ENCODE measurements at places on chromosomes 1 and 21.

GRCh38 chr1:61361931-61362330 is 279.6 kb downstream of the NFIA start:
- DNase-seq: no peak

- no peak for DNase-seq
Observed at GRCh38 chr21:31103571-31104265, 65.4 kb upstream of the KRTAP19-8 start.

- DNase-seq: no peak
Observed at GRCh38 chr1:184049836-184050468, 1.6 kb upstream of the TSEN15 start.

- no peak for DNase-seq
Observed at GRCh38 chr1:177998696-177999631, 29.1 kb upstream of the SEC16B start.

DNA sequence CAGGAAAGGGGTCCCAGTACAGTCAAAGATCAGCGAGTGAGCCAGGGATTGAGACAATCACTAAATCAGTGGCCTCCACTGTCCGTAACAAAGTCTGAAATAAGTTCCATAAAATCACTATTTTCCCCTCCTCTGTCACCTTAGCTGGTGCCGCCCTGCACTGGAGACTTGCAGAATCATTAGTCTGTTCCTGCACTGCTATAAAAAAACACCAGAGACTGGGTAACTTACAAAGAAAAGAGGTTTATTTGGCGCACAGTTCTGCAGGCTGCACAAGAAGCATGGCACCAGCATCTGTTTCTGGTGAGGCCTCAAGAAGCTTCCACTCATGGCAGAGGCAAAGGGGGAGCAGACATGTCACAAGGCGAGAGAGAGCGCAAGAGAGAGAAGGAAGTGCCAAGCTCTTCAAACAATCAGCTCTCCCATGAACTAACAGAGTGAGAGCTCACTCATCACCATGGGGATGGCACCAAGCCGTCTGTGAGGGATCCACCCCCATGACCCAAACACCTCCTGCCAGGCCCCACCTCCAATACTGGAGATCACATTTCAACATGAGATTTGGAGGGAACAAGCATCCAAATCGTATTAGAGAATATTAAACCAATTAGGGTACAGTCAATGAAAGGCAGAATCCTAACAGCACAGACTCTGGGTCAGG is 129.8 kb upstream of the TIAM1 start:
- no peak for DNase-seq

DNA sequence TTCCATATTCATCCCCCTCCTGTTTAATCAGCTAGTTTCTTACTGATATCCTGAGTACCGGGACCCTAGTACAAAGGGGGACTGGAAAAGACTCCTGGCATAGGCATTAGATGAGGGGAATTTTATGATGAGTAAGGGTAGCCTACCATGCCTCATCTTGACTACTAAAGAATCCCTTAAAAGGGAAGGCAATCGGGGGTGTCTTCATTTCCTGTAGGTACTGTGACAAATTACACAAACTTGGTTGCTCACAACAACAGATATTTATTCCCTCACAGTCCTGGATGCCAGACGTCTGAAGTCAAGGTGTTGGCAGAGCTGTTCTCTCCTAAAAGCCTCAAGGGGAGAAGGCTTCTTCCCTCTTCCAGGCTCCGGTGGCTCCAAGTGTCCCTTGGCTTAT is 28.9 kb upstream of the RUNX1 start:
- DNase-seq: no peak

DNA sequence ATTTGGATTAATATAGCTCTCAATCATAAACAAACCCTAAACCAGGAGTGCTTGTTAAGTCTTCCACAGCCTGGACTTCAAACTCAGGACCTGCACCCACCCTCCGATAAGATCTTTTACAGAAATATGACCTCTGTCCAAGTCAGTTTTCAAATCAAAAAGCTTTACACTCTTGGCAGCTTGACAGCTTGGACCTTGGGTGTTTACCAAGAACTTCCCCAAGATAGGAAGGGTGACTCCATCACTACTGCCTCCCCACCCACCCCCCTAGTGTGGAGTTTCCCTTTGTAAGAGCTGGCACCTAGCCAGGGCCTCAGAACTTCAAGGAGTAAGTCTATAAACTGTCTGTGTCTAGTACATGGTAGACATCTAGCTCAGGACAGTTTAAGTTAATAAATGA is 9.6 kb downstream of the BCAR3 start:
- no peak for DNase-seq

GRCh38 chr1:202329891-202330290 is 11.8 kb downstream of the UBE2T start:
- no peak for DNase-seq

GRCh38 chr1:209692745-209693504 is 11.7 kb upstream of the HSD11B1 start:
- DNase-seq: peak; percentile 94

GRCh38 chr1:75305061-75305460 is 170.9 kb downstream of the LHX8 start:
- no peak for DNase-seq

GRCh38 chr1:192609110-192610079 is 26.6 kb upstream of the RGS13 start:
- peak; percentile 33 for DNase-seq

DNA sequence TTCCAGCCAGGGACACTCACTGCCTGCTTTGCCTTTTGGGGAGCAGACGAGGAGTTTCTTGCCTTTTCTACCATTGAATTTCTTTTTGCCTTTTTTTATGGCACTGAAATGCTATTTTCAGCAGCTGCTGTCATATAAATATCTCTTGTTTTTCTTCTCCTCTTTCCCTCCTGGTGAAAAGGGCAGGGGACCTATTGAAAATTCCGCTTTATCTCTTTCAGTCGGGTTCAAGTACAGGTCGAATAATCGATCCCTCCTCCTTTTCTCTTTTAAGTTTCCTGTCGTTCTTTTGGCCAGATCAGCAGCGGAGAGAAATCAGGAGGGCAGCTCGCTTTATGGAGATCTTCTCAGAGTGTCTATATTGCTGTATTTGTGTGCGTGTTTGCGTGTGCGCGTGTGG is 67.4 kb upstream of the CASZ1 start:
- DNase-seq: no peak

- DNase-seq: no peak
Observed at GRCh38 chr1:244304156-244304555, 147.6 kb downstream of the ADSS2 start.

GRCh38 chr1:23062271-23062670 is 43.0 kb downstream of the KDM1A start:
- DNase-seq: no peak

DNA sequence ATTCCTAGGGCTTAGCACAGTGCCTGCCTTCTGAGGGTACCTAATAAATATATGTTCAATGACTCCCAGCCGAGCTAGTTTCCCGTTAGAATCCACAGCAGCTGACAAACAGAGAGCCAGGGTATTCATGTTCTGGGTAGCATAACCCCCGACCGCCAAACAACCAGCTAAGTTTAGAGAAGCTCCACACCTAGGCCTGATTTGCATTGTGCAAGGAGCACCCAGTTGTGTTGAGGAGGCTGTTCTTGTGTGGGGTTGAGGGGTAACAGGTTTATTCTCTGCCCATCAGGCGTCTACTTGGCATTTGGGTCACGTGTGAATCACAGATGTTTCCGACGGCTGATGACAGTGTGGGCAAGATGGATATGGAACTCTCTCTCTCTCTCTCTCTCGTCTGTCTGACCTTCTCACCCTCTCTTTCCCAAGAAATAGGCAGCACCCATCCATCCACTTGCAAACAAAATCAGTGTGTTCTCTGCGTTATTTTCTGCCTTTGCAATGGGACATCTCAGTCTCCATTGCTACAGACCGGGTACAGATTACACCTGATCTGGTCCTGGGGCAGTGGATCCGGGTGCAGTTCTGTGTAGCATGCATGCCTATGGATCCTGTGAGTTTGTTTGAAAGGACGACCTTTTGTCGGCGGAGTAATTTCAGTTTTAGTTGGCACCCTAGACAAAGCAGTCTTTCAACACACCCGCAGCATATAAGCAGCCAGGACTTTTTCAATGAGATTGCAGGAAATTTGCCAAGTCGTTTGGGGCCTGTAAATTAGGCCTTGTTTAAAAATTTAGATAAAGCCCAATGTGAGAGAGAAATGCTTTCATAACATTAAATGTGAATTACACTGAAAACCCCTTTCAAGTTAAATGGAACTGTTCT is 29.4 kb downstream of the KAZN start:
- no peak for DNase-seq

DNA sequence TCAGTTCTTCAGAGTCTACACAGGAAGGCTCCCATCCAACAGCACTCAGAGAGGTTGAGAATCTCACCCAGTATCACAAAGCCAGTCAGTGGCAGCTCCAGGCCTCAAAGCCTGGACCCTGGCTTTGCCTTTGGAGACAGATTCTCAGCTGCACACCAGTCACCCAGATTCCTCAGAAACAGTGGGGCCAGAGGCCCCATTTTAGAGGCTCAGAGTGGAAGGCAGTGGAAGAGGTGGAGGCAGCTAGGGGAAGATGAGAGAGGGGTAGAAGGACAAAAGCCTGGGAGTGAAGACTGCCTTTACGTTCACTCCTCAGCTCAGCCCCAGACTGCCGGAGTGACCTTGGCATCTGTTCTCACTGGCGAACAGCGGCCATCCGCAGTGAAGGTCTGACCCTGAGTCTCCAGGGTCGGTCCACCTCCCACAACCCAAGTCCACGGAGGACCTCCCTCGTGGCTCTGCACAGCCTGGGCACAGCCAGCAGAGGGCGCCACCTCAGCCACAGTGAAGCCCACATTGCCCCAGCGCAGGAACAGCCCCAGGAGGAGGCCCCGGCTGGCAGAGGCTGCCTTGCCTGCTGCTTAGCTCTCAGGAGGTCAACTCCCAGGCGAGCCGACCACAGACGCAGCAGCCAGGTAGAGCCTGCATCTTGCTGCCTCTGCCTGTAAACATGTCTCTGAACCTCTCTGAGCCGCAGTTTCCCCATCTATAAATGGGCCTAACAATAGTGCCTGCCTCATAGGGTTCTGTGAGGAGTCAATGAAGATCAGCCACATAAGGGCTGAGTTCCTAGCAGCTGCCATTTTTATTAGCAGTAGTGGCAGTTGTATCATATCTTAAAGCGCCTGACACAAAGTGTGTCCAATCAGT is 5.9 kb upstream of the FNDC5 start:
- DNase-seq: peak; percentile 92

DNA sequence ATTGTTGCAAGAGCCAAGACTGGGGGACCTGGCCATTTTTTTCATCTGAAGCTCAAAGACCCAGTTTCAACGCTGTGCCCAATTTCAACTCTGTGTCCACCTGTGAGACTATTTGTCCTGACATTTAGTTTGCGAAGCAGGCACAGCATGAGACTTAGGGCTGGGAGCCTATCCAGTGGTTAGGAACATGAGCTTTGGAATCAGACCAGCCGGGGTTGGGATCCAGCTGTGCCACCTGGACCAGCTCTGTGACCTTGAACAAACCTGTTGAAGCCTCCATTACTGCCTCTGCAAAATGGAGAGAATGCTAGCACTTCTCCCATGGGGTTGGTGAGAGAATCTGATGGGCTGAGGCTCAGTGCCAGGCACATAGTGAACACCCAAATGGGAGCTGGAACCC is 206.1 kb upstream of the TMEM51 start:
- no peak for DNase-seq

GRCh38 chr1:27403065-27403726 is 10.8 kb downstream of the GPR3 start:
- no peak for DNase-seq

DNA sequence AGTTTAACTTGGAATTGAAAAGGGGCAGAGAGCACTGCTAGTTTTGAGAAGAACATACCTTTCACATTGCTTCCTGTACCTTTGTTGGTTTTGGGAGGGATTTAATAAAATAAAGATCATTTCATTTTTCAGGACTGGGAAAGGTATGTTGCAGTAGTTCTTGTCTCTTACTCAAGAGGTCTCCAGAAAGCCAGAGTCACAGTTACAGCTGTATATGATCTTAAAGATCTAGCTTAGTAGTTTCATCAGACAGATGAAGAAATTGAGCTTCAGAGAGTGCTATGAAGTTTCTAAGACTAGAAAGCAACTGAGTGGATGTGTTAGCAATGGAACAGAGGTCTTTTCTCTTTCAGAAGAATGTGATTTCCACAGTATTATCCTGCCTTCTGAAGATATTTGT is 1.0 kb downstream of the OR10K2 start:
- DNase-seq: no peak

DNA sequence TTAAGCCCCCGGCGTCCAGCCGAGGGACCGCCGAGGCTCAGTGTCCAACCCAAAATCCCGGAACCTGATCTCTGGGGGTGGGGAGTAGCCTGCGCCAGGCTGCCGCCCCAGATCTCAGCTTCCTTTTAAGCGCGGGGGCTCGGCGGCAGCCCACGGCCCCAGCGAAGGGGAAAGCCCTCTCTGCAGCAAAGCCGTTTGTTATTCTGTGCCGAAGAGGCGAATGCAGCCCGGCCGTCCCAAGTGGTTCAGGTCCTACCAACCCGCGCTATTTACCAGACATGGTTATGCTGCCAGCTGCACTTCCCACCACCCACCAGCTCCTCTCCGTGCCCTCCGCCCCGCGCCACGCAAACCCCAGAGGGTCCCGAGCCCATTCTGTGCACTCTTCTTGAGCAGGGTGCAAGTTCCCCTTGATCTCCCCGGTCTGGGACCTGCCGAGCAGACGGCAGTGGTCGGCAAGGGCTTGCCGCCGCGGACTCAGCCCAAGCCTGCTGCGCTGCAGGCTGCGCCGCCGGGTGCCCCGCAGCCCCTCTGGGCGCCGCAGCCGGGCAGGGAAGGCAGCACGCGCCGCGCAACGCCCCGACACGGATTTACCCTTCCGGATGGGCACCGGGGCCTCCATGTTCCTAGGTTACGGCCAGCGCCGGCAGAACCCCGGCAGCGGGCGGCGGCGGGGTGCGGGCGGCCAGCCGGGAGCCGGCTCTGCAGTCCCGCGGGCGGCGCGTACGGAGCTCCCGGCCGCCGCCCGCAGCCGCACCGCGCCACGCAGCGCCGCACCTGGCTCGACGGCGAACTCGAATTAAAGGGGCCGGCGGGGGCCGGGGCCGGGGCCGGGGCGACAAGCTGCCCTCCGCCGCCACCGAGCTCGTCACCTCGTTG is 738 bp upstream of the KCNA2 start:
- peak; percentile 93 for DNase-seq

DNA sequence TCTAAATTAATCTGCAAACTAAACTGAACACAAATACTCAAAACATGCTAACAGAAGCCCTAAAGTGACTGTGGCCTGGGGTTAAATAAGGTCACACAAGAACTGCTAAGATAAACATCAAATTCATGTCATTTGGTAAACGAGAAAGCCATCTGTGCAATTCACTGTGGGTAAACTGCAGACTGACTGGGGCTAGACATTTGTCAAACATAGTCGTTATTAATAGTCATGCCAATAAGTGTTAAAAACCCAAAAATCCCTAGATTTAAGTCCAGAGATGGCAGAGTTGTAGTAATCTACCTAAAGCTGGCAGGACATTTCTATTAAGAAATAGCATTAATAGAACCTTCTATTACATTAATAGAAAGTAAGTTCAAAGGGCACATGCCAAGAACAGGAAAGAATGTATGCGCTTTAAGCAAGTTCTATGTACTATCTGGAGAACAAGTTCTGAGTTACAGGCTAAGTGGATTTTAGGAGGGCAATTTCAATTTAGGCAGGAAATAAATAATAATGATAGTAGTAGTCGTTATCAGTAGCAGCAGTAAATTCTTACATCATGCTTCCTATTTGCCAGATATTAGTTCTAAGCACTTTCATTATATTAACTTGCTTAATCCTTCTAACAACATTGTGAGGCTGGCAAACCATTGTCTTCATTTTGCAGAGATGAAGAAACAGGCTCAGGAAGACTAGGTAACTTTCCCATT is 8.6 kb downstream of the EDEM3 start:
- DNase-seq: no peak

GRCh38 chr1:222290866-222291265 is 257.0 kb downstream of the HHIPL2 start:
- no peak for DNase-seq

- DNase-seq: no peak
Observed at GRCh38 chr1:29304025-29304684, 67.8 kb downstream of the PTPRU start.
